Uterus (tissue), 4 donors: ENCODE measurements at places on chromosomes 1 and 21. TPM values are rescaled to one million over a fixed set of nuclear protein-coding genes. Genes with fewer than 3 reads are reported as not detected.
A peak's percentile ranks its signal among the peaks of the same experiment; 100 is the strongest.

DNA sequence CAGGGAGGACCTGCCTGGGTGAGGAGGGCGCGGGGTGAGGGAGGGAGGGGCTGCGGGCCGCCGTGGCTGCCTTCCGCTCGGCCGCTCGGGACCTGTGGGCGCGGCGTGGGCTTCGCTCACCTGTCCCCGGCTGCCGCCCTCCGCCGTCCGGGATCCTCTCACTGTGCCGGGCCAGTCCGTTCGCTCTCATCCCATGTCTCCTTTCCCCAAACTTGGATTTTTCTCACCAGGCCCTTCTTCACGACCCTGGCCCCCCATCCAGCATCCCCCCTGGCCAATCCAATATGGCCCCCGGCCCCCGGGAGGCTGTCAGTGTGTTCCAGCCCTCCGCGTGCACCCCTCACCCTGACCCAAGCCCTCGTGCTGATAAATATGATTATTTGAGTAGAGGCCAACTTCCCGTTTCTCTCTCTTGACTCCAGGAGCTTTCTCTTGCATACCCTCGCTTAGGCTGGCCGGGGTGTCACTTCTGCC is 362 bp downstream of the ZBTB48 start:
- no peaks in the 10 kb centered on the region for H3K4me1 ChIP-seq
- no peak for DNase-seq
- peak overlapping the region; percentile 91 for H3K27ac ChIP-seq
- H3K36me3 ChIP-seq, result no peaks in the 10 kb centered on the region
- no peaks in the 10 kb centered on the region for H3K27me3 ChIP-seq

The FUBP1 gene
- total RNA-seq, result 40.6 TPM

DNA sequence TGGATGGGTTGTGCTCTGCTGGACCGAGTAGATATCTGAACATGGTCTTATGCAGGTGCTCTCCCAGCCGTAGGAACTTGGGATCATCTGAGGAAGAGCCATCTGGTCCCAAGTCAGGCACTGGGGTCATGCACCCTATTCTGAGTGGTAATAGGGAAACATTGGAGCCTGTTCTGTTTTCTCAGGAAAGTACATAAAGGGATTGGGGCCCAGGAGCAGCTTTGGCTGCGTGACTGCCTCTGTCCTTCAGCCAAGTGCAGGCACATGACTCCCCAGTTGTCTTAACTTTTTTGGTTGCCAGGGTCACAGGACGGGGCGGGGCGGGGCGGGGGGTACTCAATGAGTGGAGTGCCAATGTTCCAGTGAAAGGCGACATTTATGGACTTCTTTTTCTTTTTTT is 11.5 kb downstream of the PFKFB2 start:
- no peak overlapping the region for H3K27ac ChIP-seq
- no peaks in the 10 kb centered on the region for H3K27me3 ChIP-seq
- H3K36me3 ChIP-seq, result no peaks in the 10 kb centered on the region
- H3K4me3 ChIP-seq, result no peak overlapping the region
- no peak for DNase-seq

DNA sequence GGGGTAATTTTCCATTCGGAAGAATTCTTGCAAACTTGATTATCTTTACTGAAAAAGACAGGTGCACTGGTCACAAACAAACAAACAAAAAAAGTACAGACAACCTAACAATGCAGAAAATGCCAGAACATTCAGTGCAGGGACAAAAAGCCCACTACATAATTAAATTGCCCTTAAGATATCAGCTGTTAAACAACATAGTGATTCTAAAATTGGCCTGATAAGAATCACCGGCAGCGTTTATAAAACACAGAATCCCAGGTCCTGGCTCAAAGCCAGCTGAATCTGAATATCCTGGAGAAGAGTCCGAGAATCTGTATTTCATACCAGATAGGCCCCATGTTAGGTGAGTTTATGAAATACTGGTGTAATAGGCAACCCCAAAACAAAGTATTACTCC is 6.1 kb downstream of the PLPP3 start:
- no peaks in the 10 kb centered on the region for H3K27me3 ChIP-seq
- no peaks in the 10 kb centered on the region for H3K36me3 ChIP-seq
- no peaks in the 10 kb centered on the region for H3K4me1 ChIP-seq
- DNase-seq, result no peak
- peak overlapping the region; percentile 36 for H3K27ac ChIP-seq
- peak overlapping the region; percentile 4 for H3K4me3 ChIP-seq

- no peaks in the 10 kb centered on the region for H3K27me3 ChIP-seq
- peak; percentile 85 for DNase-seq
These were observed 47.3 kb downstream of the H3-3A start for GRCh38 chr1:226109829-226110248.

DNA sequence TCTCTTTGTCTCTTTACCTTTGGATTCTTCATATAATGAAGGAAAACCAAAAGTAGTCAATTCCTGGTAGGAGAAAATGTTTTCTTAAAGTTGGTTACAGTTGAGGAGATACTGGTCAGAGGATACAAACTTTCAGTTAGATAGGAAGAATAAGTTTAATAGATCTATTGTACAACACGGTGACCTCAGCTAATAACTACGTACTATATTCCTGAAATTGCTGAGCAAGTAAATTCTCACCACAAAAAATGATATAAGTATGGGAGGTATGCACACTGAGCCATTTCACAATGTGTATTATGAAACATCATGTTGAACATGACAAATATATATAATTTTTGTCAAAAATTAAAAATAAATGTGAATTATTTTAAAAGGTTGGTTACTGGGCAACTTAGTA is 20.4 kb downstream of the SSX2IP start:
- no peak overlapping the region for H3K27ac ChIP-seq
- H3K27me3 ChIP-seq, result no peaks in the 10 kb centered on the region
- no peak for DNase-seq
- H3K36me3 ChIP-seq, result no peaks in the 10 kb centered on the region
- no peaks in the 10 kb centered on the region for H3K4me1 ChIP-seq

DNA sequence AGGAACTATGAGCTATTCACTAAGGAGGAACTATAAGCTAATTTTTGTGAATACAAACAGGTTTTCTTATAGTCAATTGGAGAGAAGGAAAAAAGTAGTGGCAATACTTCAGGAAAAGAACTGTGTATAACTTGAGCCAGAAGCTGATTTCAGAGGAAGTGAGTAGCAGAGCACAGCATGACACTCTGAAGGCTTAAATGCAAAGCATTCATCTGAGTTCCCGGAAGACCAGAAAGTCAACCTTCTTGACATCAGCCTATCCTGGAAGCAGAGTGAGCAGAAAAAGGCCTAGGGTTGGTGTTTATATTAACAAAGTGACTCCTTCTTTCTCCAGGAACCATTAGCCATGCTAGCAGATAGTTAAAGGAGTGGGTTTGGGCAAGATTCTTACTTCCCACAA is 545.2 kb downstream of the MRPL39 start:
- no peaks in the 10 kb centered on the region for H3K36me3 ChIP-seq
- H3K4me1 ChIP-seq, result no peaks in the 10 kb centered on the region
- H3K4me3 ChIP-seq, result no peak overlapping the region
- H3K27ac ChIP-seq, result no peak overlapping the region
- no peak for DNase-seq
